Stimulated activated CD4-positive, alpha-beta T cell treated with anti-CD3 and anti-CD28 coated beads, Interleukin-1b, Interleukin-23, amount 100 ng/mL, for 1 hour (primary cell): ENCODE measurements at places on chromosomes 1 and 21.

GRCh38 chr1:112727716-112728115, 12.6 kb upstream of the PPM1J start:
- no peak for DNase-seq

DNA sequence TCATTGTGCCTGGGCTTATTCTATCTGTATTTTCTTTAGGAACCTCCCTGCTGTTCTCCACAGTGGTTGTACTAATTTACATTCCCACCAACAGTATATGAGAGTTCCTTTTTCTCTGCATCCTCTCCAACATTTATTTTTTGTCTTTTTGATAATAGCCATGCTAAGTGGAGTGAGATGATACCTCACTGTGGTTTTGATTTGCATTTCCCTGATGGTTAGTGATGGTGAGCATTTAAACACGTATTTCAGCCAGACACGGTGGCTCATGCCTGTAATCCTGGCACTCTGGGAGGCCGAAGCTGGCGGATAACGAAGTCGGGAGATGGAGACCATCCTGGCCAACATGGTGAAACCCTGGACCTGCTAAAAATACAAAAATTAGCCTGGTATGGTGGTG, 57.9 kb downstream of the SLAMF6 start:
- DNase-seq: no peak

DNA sequence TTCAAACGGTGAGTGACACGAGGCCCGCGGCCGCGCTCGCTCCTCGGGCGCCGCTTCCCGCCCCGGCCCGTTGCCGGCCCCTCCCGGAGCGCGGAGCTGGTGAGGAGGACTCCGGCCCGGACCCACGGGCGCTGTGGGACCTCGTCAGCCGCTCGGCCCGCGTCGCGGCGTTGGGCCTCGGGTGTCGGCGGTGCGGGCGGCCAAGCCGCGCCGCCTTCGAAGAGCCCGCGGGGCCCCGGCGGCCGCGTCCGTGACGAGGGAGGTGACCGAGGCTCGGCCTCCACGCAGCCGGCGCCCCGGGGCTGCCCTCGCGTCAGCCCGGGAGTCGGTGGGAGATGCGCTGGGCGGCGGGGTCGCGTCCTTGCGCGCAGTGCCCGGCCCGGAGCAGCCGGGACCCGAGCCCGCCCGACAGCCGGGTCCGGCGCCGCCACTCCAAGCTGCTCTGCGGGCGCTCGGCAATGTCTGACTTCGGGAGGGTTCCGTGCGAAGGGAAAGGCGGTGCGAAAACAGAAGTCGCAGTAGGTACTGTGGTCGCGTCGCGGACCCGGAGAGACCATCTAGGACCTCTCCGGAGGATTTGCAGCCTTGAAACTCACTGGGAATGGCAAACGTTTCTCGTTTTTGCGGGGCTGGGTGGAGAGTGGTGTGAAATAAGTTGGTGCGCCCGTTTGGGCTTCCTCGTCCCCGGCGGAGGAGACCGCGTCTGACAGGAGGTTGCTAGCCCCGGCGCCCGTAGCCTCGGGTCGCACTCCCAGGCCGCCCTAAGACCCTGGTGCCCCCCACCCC, 829 bp downstream of the SPEN start:
- DNase-seq: no peak

DNA sequence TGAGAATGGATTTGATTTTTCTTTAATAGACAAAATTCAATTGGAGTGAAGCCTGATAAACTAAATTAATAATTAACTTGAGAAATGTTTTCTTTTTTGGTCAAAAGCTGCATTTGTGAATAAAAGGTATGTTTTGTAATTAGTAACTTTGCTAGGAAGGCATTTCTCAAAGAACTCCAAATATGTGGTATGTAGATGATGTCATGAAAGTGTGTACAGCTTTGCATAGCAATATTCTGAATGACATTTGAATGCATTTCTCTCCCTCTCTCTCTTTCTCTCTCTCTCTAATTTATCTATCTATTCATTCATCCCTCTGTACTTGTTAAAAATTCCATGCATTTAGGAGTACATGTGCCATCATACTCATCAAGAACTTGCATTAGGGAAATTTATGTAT, 109.1 kb upstream of the ADAMTS5 start:
- DNase-seq: no peak

GRCh38 chr1:12031039-12031980, 12.0 kb downstream of the MIIP start:
- no peak for DNase-seq

- DNase-seq: no peak
Observed at GRCh38 chr1:168623003-168623828, 46.8 kb downstream of the XCL1 start.

- DNase-seq: no peak
Observed at GRCh38 chr1:201307760-201308499, 24.6 kb downstream of the PKP1 start.

DNA sequence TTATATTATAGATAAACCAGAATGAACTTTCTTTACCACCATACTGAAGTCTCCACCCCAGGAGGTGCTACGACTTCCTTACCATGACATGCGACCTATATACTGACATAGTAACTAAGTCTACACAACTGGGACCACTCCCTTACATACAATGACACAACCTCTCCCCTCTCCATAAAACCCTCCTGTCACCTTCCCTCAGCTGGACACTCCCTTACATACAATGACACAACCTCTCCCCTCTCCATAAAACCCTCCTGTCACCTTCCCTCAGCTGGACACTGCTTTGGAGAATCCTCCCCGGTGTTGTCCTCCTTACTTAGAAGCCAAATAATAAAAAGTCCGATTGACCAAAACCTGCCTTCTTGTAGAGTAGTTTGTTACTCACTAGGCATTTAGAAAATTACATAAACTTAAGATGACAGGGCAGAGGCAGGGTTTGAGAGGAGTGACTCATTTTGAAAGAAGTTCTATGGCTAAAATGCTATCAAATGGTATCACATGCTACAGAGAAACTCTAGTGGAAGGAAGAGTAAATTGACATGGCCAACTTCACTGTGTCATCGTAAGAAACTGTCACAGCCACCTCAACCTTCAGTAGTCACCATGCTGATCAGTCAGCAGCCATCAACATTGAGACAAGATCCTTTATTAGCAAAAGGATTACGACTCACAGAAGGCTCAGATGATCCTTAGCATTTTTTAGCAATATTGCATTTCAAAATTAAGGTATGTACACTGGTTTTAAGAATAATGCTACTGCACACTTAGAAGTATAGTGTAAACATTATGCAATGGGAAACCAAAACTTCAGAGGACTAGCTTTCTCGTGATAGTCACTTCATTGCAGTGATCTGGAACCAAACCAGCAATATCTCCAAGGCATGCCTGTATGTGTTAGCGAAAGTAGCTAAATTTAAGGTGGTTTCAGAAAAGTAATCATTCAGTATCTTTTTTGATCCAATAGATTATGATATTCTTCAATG, 56.4 kb downstream of the AHCTF1 start:
- DNase-seq: no peak

GRCh38 chr1:247442164-247442563, 15.7 kb downstream of the OR2B11 start:
- DNase-seq: no peak

DNA sequence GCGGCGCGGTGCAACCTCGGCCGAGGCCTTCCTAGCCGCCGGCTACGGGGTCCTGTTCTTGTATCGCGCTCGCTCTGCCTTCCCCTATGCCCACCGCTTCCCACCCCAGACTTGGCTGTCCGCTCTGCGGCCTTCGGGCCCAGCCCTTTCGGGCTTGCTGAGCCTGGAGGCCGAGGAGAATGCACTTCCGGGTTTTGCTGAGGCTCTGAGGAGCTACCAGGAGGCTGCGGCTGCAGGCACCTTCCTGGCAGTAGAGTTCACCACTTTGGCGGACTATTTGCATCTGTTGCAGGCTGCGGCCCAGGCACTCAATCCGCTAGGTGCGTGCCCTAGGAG, 379 bp downstream of the PPCS start:
- DNase-seq: peak; percentile 10

- no peak for DNase-seq
Observed at GRCh38 chr1:158398818-158399514, at the start of gene OR10T2. Gene OR10T2 (minus strand): TSS chr1:158399466. CDS start chr1:158399466, 0 bp downstream.

- DNase-seq: no peak
Observed at GRCh38 chr1:214108097-214108446, 120.3 kb downstream of the PROX1 start.

DNA sequence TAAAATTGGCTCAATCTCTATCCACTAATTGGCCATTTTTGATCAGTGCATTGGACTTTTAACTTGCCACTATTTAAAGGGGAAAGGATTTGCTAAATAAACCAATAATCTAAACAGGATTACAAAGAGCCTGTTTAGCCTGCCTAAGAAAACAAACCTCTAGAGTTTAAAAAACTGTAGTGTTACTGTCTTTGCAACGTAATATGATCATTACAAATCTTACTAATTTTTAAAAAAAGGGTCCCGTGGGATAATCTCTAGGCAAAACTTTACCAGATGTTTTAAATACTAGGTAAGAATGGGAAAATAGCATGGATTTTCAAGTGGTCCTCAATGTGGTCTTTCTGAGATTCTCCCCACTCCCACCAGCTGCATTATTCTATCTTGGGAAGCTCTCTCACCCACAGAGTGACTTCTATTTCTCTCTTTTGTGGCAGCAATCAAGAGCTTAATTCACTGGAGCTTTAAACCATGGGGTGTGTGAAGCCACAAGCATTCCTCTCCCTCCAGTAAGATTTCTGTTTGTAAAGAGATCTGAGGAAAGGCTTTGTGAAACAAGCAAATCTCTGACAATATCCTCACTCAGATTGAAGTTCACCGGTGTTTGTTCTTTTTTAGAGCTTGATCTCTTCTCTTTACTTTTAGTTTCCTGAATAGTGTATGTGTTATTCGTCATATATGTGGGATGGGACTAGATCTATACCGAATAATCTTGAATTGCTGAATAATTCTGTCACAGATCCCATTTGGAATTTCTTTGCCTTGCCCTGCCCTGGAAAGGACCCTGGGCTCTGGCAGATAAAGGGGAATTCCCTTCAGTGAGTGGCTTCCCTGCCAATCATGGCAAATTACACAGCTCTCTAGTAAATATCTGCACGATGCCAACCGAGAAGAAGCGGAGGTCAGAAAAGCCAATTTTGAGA, 132.2 kb downstream of the TLR5 start:
- no peak for DNase-seq

- DNase-seq: no peak
Observed at GRCh38 chr1:211082824-211083223, 51.1 kb downstream of the KCNH1 start.

DNA sequence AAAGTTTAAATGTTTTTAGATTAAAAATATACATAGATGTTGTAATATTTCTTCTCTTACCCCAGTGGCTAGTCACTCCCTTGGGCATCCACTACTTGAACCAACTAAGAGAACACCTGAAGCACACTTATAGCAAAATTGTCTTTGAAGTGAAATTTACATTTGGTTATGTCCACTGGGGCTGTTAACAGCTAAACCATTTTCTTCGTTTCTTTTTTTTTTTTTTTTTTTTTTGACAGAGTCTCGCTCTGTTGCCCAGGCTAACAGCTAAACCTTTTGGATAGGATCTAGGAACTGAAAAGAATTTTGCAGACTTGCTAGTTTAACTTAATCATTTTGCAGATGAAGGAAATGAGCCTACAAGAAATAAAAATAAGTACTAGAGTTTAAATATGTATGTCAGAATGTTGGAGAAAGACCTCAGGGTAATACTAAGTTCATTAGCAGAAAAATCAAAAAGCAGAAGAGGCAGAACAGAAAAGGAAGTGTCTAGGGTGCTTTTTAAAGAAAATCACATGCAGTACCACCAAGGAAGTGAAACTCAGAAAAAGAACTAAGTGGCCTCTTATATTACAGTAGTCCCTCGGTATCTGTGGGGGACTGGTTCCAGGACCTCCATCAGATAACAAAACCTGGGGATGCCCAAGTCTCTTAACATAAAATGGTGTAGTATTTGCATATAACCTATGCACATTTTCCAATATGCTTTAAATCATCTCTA, 11.8 kb downstream of the DRAM2 start:
- no peak for DNase-seq

DNA sequence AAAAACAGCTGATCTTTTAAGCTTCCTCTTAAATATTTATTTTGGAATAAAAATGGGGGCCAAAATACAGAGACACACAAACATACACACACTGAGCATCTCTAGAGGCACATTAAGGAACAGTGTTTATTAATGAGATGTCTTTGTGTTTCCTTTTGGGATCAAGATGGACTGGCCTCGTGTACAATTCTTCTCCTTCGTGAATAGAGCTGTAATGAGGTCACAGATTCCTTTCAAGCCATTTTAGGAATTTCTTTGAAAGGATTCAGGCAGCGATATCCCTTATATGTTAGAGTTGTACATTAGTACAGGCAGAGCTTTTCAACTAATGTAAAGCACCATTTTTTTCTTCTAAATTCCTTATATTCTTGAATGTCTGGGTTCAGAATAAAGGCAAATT, 295.7 kb downstream of the CHRM3 start:
- no peak for DNase-seq

DNA sequence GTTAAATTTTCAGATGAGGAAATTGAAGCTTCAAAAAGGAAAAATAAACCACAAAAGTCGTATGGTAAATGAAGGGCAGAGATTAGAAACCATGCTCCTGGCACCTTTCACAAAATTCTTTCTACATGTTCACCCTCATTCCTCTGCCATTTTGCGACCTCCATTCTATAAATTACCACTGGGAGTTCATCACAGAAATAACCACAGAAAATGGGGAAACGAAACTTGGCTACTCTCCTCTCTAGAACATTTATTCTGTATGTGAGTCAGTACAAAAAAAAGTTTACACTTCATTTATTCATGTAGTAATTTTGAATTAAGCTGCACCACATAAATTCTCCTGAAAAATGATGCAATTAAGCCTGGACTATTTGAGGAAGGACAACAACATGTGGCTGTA, 320.9 kb upstream of the C1orf87 start:
- no peak for DNase-seq

GRCh38 chr1:85278853-85279314, 2.5 kb upstream of the BCL10 start:
- DNase-seq: no peak

DNA sequence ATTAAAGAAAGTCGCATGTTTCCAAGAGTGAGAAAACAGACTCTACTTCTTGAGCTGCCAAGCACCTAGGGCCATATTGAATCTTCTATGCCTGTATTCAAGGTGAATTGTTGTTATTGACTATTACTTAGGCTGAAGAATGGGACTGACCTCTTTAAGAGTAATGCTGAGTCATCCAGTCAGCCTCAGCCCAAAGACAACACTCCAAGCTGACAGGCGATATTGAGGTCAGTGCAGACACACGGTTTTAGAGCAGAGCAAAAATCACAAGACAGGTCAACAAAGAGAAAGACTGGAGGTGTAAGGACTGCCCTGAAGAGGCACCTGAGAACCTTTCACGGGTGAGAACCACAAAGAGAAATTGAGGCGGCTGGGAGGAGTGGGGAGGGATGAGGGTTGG, 146.9 kb downstream of the MIS18A start:
- no peak for DNase-seq

- no peak for DNase-seq
Observed at GRCh38 chr1:96978901-96979300, 257.3 kb downstream of the PTBP2 start.

DNA sequence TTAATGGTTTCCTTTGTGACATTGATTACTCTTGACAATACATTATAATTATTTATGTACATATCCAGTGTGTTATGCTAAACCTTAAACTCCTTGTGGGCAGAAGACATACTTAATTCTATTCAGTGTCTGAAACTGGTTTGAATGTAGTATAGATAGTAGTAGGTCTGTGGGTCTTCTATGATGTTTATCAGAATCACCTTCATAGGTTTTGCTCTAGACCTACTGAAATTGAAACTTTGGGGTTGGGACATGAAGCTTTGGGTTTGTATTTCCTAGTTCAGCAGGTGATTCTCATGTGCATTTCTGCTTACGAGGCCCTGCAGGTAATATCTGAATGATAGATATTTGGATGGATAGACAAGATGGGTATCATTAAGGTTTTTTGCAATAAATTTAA, 48.6 kb downstream of the MIGA1 start:
- DNase-seq: no peak
